ENCODE measurements at places on chromosomes 4 and X.
A peak's percentile ranks its signal among the peaks of the same experiment; 100 is the strongest.

DNA sequence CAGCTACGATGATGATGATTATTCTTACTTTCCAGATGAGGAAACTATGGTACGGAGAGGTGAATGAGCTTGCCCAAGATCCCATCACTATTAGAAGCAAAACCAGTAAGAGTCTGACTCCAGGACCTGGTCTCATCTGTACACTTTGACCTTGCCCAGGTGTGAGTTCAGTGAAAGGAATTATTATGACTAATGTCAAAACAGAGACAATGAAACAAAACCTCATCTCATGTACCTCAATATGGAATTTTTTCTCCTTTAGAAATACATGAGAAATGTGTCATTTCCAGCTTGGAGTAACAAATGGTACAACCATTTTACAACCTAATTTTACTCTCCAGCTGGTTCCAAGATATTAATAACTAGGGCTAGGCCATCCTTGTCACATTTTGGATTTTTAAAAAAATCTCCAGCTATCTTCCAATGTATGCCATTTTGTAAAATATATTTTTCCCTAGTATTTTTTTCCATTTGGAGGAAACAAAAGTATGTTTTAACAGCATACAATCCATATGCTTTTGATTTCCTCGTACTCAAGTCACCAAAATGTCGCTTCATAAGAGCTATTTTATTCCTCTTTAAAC, 213.8 kb downstream of the PTTG2 start:
- DNase-seq, result no peak

DNA sequence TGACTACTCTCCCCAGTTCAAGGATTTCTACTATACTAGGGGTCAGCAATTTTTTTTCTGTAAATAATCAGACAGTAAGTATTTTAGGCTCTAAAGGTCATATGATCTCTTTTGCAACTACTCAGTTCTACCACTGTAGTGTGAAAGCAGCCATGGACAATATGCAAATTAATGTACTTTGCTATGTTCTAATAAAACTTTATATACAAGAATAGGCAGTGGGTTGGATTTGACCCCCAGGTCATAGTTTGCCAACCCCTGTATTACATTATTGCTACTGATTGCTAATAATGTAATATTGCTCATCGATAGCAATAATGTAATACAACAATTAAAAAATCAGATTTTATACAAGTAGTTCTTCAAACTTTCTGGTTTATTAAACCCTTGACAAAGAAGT, 59.2 kb upstream of the GPR34 start:
- DNase-seq, result no peak

GRCh38 chr4:4980621-4981230, 38.5 kb downstream of the CYTL1 start:
- no peak for DNase-seq

DNA sequence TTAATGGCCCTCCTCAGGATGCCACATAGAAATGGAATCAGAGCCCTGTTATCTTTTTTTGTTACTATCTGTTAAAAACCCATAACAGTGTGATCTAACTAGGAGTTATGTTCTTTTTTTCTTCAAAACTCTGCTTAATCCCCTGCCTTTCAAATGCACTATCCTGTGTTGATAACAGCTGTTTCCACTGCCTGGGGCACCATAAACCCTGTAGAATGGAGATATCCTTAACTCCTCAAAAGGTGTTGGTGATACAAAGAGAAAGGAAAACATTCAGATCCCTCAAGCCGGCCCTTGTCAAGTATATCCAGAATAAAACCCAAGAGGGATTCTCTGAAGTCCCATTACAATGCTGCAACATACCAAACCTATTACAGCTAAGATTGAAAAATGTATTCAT, 108.6 kb downstream of the ACTRT1 start:
- no peak for DNase-seq

DNA sequence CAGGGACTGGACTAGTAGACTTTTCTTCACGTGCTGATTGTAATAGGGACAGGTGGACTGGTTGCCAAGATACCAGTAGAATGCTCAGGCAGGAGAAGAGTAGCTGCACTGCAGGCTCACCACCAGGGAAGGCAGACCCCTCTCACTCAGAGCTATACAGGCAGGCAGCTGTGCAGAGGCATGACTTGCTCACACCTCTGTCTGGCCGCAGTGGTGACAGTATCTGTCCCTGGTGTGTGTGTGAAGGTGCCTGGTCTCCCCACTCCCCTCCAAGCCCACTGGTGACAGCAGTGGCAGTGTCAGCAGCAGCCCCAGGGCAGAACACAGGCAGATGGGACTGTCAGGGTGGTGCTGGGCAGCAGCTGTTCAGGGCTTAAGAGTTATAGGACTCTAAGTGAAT, 140.7 kb downstream of the RPS6KA6 start:
- DNase-seq, result peak; percentile 18

- DNase-seq, result no peak
These were observed 85.9 kb downstream of the UGT8 start for GRCh38 chr4:114684462-114684861.

GRCh38 chr4:125952631-125953030, 637.9 kb downstream of the FAT4 start:
- DNase-seq, result no peak

- no peak for DNase-seq
These were observed 28.2 kb downstream of the ANXA5 start for GRCh38 chr4:121668368-121669162.

- DNase-seq, result no peak
These were observed 293.5 kb upstream of the FAT1 start for GRCh38 chr4:187017147-187017546.

GRCh38 chrX:41561045-41561444, 113.9 kb downstream of the NYX start:
- no peak for DNase-seq

GRCh38 chr4:47990145-47990544, 26.3 kb downstream of the CNGA1 start:
- DNase-seq, result no peak

DNA sequence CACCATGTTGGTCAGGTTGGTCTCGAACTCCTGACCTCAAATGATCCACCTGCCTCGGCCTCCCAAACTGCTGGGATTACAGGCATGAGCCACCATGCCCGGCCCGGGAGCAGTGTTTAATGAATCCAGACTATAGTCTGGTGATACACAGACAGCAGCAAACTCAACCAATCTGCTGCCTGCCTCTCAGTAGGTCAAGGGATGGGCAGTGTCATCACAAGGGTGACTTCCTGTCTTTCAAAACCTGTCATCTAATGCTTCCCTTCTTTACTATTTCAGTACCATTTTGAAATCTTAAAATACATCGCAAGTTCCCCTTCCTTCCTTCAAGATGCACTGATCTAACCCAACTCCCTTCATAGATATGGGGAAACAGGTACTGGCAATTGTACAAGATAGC, 8.4 kb downstream of the RPL39 start:
- DNase-seq, result no peak

- no peak for DNase-seq
These were observed 21.5 kb downstream of the SLC9A7 start for GRCh38 chrX:46737462-46737861.

DNA sequence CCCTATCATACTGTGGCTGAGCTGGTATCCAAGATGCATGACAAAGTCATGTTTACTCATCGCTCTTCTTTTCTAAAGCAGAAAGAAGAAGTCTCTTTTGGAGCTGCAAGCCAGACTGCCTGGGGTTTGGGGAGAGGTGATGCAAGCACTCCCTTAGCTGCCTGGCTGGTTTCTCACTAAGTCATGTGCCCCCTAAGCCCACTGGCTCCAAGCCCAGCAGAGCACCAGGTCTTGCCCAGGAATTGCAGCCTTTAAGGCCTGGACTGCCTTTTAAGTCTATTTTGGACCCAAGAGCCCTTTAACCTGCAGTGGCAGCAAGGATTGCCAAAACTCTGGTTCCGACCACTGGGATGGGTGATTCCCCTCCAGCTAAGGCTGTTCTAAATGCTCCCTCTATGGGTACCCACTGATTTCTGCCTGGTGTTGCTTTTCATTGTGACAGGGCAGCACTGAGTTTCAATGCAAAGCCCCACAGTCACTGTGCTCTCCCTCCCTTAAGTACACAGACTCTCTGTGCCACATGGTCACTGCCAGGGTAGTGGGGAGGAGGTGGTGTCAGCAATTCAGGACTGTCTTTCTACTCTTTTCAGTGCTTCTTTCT, 548.6 kb downstream of the TLL1 start:
- DNase-seq, result no peak

DNA sequence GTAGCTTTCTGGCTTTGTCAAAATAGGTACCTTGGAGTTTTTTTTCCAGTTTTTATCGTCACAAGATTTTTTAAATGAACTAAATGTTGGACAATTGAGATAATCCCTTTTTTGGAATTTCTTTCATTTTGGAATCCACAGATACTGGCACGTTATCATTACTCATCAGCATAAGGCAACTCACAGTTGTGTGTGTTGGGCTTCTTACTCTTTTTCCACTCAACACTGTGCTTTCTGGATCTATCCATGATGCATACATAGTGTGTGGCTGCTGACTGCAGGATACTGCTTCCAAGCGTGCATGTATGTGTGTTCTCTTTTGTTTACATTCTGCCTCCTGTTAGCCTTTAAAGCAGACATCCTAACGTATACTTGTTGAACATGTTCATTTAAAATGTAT, 113.5 kb upstream of the FAM9A start:
- DNase-seq, result no peak

DNA sequence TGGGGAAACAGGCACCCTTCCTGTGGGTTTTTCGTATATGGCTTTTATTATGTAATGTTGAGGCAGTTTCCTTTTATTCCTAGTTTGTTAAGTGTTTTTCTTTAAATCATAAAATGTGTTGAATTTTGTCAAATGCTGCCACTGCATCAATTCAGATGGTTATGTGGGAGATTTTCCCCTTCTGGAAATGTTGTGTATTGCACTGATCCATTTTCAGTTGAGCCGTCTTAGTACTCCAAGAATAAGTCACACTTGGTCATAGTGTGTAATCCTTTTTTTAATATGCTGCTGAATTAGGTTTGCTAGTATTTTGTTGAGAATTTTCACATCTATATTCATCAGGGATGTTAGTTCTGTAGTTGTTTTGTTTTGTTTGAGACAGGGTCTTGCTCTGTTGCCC, 9.5 kb upstream of the CTBP1 start:
- no peak for DNase-seq

GRCh38 chr4:112327965-112328733, 31.0 kb downstream of the ALPK1 start:
- DNase-seq, result no peak

GRCh38 chr4:148749403-148749802, 307.2 kb upstream of the NR3C2 start:
- DNase-seq, result no peak

GRCh38 chr4:142913034-142913433, 66.9 kb upstream of the INPP4B start:
- DNase-seq, result no peak

- DNase-seq, result no peak
These were observed 41.3 kb downstream of the RTL9 start for GRCh38 chrX:110399966-110400365.

DNA sequence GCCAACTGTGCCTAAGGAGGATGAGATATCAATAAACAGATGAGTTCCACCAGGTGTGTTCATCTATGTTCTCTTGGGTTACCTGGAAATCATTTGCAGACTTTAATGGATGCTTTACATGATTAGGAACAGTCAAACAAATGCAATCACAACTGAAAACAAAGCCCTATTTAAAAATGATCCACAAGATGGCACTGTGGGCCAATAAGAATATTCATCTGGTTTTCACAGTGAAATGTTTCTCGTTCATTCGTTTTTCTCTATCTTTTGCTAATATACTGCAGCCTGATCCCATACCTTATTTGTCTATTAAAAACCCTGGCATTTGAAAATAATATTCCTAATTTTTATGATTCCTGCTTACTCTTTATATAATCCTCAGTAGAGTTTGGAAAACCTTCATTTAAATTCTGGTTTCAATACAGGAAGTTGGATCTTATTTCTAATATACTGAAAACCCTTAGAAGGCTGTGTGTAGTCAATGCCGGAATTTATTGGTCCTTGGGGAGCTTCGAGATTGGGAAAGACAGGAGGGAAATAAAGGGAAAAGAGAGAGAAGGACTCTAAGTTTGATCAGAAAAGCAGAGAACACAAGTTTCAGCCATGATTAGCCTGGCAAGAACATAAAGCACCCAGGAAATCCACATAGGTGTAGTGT, 63.8 kb upstream of the TAPT1 start:
- no peak for DNase-seq

DNA sequence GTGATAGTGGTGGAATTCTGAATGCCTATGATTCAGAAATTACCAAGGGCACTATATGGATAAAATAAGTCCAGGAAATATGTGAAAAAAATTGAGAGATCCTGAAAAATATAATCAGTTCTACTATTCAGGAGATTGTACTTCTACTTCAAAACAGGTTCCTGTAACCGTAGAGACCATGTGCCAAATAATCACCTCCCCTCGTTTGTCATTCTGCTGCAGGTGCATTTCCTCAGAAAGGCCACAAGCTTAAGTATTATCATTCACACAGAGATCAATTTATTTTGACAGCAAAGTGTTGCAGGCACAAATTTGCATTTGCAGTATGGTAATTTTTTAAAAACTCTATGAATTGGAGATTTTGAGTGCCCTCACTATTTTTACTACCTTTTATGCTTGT, 1000.0 kb downstream of the CCSER1 start:
- no peak for DNase-seq

- DNase-seq, result no peak
These were observed 18.8 kb downstream of the SPON2 start for GRCh38 chr4:1153567-1154090.

- DNase-seq, result no peak
These were observed 25.5 kb downstream of the MOB1B start for GRCh38 chr4:70927502-70928137.

DNA sequence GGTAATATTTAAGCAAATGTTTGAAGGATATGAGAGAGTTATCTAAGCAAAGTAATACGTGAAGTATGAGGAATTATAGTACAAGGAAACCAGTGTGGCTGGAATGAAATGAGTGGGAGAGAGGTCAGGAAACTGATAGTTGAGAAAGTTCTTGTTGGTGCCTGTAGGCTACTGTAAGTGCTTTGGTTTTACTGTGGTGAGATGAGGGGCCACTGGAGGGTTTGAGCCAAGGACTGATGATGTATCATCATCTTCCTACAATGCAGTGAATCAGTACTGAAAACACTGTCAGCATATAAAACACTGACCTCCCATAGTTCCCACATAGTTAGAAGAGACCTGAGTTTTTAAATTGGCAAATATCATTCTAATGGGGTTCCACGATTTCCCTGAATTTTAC, 367.5 kb upstream of the CTSO start:
- no peak for DNase-seq

Measured in RWPE2 (cell line).